ENCODE measurements at places on chromosomes 2 and 18.

DNA sequence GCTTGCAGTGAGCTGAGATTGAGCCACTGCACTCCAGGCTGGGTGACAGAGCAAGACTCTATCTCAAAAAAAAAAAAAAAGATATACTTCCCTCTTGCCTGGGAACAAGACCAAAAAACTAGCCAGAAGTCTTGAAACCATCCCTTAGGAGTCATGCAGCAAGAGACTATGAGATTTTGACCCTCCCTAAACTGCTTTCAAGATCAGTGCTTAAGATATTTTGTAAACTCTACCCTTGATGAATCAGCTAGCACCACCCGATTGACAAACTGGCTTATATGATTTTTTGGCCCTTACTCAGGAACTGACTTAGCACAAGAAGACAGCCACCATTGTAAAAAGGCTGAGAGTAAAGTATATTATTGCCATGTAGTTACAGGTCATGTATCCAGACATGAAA, 3.8 kb downstream of the SULT1C3 start:
- no peak for DNase-seq

- no peak for DNase-seq
Measured at GRCh38 chr2:8624855-8625398, 56.9 kb upstream of the ID2 start.

DNA sequence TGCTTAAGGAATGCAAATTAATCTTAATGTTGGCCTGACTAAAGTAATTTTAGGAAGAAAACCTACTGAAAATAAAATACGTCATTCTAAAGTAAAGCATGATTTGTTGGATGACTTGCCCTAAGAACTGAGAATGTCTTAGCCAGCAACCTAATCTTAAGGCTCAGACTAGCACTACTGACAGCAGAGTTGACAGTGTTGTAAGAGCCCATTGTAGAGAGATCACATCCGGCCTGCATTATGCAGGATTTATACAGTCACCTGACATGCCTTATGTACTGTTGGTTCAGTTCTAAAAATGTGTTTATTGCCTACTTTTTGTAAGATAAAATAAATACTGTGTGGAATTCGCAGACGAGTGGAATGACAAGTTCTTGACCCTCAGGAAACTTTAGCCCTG, 82.3 kb downstream of the TMEM185B start:
- DNase-seq, result no peak

GRCh38 chr2:167891841-167892240, 355.6 kb downstream of the STK39 start:
- no peak for DNase-seq

- no peak for DNase-seq
Measured at GRCh38 chr2:231819447-231820042, 33.3 kb downstream of the COPS7B start.

DNA sequence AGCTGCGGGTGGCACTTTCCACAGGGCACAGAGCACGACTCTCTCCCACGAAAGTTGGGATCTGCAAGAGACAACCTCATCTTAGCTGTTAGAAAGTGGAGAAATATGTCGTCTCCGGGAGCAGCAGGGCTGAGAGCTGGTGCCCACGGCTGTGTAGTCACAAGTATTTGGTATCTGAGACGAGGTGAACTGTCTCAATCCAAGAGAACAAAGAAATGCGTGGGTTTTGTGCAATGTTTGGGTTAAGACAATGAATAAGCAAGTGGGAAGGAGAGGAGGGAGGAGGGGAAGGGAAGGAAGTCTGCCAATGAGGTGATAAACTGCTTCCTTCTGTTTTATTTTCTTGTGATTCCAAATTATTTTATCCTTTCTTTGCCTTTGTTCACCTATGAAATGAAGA, 18.0 kb downstream of the DYTN start:
- DNase-seq, result no peak

Data from HFF-Myc (cell line).